ENCODE measurements at places on chromosomes 2 and 18.

- no peak for DNase-seq
Observed at GRCh38 chr18:63223837-63224236, 95.7 kb downstream of the BCL2 start.

DNA sequence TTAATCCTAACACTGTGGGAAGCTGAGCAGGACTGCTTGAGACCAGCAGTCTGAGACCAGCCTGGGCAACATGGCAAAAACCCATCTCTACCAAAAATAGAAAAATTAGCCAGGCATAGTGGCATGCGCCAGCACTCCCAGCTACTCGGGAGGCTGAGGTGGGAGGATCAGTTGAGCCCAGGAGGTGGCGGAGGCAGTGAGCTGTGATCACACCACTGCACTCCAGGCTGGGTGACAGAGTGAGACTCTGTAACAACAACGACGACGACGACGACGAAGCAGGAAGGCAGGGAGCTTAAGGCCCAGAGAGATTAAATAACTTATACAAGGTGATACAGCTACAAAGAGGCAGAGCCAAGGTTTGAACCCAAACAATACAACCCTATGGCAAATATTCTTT lies 37.3 kb downstream of the CFAP36 start:
- no peak for DNase-seq

GRCh38 chr2:14120376-14120775 lies 512.1 kb upstream of the LRATD1 start:
- no peak for DNase-seq

DNA sequence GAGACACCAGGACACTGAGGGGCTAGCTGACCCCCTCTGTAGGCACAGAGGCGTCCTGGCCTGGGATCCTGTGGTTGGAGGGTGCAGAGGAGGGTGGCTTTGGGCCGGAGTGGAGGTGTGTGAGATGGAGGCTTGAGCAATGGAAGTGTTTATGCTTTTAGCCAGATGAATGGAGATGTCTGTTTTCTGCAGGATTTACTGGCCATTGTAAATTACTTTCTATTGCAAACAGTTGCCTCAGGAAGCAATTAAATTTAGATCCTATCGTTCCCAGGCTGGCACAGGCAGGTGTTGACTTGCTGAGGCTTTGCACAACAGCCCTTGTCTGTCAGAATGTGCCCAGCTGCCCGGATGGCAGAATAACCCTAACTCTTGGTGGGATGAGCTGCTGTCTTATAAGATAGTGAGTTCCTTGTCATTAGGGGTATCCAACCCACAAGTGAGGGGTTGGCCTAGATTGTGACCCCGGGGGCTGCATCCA lies 1.8 kb upstream of the ARID5A start:
- DNase-seq: no peak

DNA sequence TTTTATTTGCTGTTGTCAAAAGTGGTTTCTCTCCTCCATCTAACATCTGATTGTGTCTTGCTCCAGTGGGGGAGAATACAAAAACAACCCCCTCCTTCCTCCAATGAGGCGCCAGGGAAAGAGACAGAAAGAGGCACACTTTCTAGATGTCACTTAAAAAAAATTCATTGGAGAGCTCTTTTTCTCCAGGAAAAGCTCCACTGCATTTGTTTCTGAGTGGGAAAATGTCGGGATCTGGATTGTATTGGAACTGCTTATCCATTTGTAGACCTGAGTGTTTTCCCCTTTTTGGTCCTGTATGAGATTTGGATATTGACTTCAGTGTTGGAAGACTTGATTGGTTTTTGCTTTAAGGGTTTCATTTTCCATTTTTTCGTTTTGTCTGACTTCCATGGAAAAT lies 995 bp downstream of the MBD5 start:
- no peak for DNase-seq

DNA sequence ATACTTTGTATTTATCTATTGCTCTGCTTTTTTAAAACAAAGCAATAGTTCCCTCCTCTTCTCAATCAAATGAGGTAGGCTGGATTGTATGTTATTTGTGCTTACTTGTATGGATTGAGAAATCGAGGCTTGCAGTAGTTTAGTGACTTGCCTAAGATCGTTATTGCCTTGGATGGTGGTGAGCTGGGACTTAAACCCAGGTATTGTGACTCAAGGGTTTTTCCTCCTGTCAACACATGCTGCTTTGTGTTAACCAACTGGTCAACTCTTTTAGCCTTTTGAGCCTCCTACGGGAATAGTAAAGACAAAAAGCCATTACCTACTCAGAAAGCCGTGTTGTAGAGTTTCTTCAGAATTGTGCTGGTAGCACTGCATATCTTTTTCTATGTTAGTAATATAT lies 95.2 kb upstream of the THUMPD2 start:
- no peak for DNase-seq

GRCh38 chr2:9008951-9009664 lies 5.6 kb upstream of the MBOAT2 start:
- DNase-seq: no peak

DNA sequence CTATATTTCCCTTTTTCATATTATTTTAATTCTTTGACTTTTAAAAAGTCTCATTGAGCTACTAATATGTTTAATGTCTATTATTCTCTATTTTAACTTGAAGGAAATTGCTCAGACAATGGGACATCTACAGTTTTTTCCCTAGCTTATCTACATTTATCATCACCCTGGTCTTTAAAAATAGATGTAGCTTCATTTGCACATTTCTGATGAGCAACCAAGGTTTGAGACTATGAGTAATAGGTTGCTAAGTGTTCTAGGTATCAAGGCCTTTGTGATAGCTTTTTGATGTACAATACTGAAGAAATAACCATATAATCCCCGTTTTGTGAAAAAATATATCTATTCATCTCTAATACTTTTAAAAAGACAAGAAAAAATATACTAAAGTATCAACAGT lies 47.0 kb downstream of the STAT4 start:
- DNase-seq: no peak

GRCh38 chr2:241123816-241124536 lies 21.9 kb upstream of the MTERF4 start:
- DNase-seq: no peak

DNA sequence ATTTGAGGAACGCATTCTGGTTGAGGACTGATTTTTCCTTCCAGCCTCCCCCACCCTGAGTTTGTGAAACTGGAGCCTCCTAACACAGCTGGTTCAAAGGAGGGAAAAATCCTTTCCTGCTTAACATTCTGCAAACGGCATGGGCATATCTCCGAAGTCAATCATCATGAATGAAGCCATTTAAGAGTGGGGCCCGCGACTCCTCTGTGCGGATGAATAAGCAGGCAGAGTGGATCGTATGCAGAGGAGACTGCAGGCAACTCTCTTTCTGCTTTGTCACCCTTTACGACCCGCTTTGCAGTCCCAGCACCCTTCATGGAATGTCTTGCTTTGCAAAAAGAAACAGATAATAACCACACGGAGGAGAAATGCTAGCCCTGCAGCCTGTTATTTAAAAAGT lies 305.2 kb downstream of the CLIP4 start:
- DNase-seq: no peak

DNA sequence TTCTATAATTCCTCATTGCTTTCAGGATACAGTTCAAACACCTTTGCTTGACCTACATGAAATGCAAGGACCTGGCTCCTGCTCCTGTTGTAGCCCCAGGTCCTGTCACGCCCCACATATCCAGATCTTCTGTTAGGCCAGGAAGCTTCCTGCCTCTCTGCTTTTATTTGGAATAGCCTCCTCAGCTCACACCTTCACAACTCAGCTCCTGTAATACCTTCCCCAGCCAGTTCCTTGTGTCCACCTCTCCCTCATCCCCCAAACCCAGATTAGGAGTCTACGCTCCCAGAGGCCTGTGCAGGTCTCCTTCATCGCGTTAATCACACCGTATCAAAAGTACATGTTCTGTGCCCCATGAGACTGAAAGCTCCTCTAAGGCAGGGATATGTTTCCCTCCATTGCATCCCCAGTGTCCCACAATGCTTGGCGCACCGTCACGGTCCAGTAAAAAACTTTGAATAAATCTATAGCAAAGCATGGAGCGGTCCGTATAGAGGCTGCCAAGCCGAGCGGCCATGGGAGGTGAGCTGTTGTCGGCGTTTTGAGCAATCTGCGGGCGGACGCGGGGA lies 371 bp downstream of the MDH1B start:
- no peak for DNase-seq

DNA sequence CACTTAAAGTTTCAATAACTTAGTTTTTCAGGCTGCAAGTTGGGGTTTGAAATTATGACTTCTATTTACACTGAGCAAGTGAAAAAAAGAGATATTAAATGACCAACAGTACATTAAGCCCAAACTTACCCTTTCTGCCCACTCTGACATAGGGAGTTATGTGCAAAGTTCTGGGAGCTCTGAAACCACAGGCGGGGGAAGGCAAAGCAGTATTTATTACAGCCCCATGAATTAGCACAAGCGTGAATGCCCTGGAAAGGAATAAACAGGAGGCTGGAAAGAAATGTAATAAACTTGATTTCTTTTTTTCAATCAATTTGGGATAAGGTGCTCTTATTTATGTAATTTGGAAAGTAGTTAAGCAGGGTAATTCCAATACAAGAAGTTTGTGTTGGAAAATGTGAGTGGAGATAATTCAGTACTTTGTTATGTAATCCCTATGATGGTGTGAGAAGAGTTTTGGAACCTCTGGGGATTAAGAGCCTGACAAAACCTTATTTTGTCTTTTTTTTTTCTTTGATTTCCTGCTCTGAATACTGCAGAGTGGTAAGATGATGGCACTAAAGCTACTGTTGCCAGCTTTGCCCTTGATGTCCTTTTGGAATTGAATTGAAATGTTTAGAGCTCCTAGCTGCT lies 351.5 kb downstream of the ARHGAP15 start:
- no peak for DNase-seq

- no peak for DNase-seq
Observed at GRCh38 chr2:105090091-105090490, 52.2 kb downstream of the MRPS9 start.

DNA sequence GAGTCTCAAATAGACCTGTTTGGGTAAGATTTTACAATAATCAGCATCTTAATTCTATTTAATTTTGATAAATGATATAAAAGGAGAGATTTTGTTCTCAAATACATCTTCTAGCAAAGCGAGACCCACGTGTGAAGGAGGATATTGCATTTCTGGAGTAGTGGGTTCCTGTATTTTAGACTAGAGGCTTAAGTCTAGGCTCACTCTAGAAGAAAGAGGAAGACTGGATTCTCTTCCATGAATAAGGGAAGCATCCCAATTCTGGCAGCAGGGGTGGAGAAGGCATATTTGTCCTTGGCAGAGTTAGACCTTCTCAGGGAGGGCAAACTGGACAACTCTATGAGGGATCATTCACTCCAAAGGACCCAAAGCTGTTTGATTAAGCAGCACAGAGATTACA lies 11.3 kb upstream of the FAM228A start:
- no peak for DNase-seq

DNA sequence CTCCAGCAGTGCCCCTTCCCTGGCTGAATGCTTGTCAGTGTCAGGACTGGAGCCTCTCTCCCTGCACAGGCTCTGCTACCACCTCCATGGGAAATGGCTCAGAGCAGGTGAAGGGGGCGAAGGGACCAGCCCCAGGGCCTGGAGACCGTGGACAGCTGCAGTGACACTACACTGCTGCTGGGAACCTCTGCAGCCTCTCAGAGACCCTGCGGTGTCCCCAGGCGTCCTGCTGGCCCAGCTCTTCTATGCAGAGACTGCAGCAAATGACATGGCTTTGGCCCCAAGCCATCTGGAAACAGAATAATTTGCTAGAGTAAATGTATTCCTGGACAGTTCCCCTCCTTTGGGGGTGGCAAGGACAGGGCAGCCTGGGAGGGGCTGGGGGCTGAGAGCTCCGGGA lies 53.2 kb downstream of the CIB4 start:
- DNase-seq: no peak

DNA sequence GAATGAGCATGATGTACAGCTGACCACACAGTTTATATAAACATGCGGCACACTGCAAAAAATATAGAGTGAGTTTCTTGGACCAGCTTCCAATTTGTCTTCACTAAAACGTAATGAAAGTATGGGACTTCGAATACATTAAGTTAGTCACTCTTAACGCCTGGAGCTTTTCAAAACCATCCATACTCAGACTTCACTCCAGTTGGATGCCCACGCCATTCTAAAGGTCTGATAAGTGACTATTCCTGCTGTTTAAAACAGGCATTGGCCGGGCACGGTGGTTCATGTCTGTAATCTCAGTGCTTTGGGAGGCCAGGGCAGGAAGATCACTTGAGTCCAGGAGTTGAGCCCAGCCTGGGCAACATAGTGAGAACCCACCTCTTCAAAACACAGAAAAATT lies 84.6 kb downstream of the MYL12B start:
- DNase-seq: no peak

GRCh38 chr18:43819873-43820272 lies 542.6 kb upstream of the SYT4 start:
- no peak for DNase-seq

- no peak for DNase-seq
Observed at GRCh38 chr2:42092084-42092996, 44.5 kb downstream of the PKDCC start.

GRCh38 chr2:30530346-30530745 lies 83.3 kb downstream of the LCLAT1 start:
- no peak for DNase-seq

DNA sequence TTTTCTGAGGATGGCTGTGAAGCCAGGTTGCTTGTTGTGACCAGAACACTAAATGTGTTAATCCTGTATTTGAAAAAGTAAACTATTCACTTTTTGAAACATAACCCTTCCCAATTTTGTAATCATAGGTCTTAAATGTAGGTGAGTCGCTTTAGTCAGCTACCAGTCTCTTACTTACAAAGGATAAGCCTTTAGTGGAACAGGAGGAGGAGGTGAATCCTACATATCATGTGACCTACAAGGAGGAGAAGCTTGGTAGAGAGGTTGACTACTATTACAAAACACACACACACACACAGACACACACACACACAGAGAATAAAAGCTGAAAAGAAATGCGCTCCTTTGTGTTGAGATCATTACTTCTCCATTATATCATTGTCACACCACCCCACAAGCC lies 59.9 kb upstream of the SPAG16 start:
- DNase-seq: no peak

Measured in central memory CD8-positive, alpha-beta T cell (primary cell).